ENCODE measurements at places on chromosomes 7 and 10.

DNA sequence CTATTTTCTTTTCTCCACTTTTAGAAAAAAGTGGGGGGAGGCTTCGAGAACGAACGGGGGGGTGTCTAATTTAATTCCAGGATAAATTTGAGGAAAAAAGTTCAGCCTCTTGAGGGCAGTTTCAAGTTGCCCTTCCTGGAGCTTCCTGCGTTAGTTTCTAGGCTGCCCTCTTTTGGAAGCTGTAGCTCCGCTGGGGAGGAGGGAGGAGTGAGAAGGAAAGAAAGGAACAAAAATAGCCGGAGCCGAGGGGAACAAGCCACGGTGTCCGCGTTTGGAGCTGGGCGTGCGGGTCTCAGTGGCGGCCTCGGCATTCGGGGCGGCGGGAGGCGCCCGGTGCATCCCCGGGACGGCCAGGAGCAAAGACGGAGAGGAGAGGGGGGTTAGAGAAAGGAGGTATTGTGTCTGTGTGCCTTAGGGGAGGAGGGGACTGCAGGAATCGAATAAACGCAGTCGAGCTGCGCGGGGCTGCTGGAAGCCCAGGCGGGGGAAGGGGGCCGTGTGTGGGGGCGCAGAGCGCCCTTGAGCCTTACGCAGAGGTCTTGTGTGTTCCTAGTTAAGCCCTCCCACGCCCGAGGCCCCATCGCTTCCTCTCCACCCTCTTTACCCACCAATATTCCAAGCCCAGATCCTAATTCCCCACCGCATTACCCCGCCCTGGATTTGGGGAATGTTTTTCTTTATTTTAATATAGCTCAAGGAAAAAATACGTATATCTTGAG, 2.0 kb upstream of the TNRC18 start:
- peak; percentile 39 for DNase-seq
- H3K4me3 ChIP-seq: no peak overlapping the region
- H3K4me1 ChIP-seq: peaks cover 42% of the 10 kb centered on the region
- H3K27me3 ChIP-seq: peaks cover 81% of the 10 kb centered on the region

DNA sequence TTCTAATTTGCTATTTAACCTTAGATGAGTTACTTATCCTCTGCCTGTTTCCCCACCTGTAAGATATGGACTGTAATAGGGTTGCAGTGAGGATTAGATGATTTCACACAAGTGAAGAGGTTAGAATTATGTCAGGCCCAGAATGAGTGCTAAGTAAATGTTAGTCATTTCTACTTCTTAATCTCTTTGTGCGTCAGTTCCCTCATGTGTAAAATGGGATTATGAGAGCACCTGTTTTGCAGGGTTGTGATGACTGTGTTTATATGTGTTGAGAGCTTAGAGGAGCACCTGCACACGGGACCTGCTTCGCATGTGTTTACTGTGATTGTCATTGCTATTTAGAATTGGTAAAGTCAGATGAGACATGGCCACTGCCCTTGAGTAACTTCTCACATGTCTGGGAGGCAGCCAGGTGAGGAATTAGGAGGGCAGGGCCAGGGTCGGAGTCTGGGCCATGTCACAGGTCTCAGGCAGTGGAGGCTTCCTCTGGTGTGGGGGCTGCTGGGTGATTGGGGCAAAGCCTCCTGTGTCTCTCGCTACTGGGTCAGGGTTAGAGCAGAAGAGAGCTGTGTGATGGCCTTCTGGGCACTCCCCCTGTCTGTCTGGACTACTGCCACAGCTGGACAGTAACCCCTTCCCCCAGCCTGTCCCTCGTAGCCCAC, 106.7 kb downstream of the WDFY4 start:
- no peaks in the 10 kb centered on the region for H3K4me1 ChIP-seq
- no peaks in the 10 kb centered on the region for H3K36me3 ChIP-seq
- H3K27ac ChIP-seq: no peak overlapping the region
- H3K4me3 ChIP-seq: no peak overlapping the region
- DNase-seq: no peak

GRCh38 chr10:8444630-8445029, 390.1 kb downstream of the GATA3 start:
- no peaks in the 10 kb centered on the region for H3K27me3 ChIP-seq
- peaks cover 12% of the 10 kb centered on the region for H3K4me1 ChIP-seq
- DNase-seq: peak; percentile 46
- H3K4me3 ChIP-seq: no peak overlapping the region
- no peak overlapping the region for H3K27ac ChIP-seq

DNA sequence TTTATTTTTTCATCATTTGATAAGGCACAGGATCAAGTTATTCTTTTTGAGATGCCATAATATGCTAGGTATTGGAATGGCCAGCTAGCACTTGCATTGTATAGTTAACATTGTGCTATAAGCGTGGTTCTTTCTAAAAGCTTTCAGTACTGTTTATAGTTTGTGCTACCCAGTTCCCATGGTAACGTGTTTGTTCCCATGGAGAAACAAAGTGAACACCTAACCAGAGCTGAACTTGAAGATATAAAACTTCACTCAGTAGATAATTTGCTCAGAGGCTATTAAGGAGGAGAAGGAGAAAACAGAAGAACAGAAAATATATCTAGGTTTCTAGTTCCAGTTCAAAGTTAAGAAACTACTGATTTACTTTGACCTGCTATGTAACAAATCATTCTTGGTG, 23.6 kb upstream of the ITGB8 start:
- H3K4me1 ChIP-seq: no peaks in the 10 kb centered on the region
- no peak overlapping the region for H3K4me3 ChIP-seq
- H3K27ac ChIP-seq: no peak overlapping the region
- DNase-seq: no peak
- H3K27me3 ChIP-seq: peaks cover 2% of the 10 kb centered on the region
- no peaks in the 10 kb centered on the region for H3K36me3 ChIP-seq

DNA sequence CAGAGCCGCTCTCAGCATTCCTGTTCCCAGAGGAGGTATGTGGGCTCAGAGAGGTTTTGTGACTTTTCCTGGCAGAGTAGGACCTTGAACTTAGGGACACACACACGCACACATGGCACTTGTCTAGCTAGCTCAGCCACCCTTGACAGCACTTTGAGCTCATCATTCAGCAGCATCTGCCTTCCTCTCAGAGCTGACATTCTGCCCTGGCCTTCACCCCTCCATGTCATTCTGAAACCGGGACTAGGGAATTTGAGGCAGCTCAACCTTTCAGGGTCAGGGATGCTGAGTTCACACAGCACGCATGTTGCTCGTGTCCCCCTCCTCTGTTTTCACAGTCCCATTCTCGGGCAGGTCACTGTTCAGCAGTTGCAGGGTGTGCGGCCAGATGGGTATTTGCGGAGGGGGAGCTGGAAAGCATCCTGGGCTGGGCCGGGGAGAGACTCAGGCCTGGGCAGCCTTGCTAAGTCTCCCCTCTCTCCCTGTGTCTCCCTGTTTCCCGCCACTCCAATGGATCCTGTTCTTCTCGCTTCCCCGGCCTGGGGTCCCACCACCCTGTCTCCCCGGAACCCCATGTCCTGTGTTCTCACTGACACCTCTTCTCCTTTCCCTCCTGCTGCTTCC, 78.0 kb downstream of the COL13A1 start:
- no peaks in the 10 kb centered on the region for H3K36me3 ChIP-seq
- no peak overlapping the region for H3K27ac ChIP-seq

DNA sequence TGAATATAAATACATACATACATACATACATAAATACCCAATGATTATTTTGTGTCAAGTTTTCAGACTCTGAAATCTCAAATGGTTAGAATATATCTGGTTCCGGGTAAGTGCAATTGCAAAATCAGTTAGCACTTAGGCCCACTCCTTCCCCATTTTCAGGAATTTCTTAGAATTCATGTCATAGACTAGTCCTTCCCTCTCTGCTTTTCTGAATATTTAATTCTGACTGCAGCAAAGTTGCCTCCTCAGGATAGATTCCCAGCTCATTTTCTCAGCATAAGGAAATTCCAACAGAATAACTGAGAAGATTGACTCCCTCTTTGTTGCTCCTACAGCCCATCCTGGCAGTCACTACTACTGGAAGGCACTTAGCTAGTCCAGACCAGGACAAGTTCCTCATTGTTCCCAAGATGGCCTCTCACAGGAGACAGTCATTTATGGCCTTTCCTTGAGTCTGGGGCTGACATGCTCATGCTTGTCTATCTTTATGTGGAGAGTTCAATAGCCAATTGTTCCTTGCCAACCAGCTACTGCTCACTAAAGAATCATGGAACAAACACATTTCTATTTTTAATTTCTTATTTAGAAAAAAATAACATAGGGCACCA, 142.9 kb upstream of the ITGB1 start:
- peaks cover 4% of the 10 kb centered on the region for H3K36me3 ChIP-seq
- H3K27ac ChIP-seq: peak overlapping the region; percentile 79
- DNase-seq: no peak
- no peak overlapping the region for H3K4me3 ChIP-seq
- peaks cover 40% of the 10 kb centered on the region for H3K4me1 ChIP-seq

DNA sequence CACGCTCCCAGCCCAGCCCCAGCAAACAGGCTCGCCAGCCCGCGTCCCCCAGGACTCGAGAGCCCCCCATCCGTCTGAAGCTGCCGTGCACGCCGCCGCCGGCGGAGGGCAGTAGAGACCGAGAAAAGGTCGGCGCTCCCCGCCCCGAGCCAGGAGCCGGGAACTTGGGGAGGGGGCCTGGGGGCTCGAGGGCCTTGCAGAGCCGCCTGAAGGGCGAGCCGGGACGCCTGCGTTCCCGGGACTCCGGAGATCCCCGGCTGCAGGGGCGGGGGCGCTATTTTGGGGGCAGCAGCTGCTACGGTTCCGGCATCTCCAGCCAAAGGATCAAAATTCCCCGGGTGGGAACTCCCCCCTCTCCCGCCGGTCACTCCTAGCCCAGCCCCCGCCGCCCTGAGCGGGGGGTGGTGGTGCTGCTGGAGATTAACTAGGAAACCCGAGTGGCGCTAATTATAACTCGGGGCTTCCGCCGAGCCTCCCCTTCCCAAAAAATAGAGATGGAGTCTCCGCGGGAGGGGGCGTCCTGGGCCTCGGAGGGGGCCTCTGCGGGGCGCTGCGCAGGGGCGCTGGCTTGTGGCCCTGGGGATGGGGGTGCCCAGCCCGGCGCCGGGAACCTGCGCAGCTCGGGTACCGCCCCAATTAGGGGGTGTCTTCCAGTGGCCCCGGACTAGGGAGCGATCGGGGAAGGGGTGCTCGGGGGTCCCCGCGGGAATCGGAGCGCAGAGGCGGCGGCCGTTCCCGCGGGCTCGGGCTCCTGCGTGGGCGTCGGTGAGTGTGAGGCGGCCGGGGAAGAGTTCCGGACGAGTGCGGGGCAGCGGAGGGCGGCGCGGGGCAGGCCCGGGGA, 608 bp downstream of the ACHE start:
- no peak overlapping the region for H3K4me3 ChIP-seq
- peak; percentile 80 for DNase-seq
- H3K4me1 ChIP-seq: peaks cover 17% of the 10 kb centered on the region
- no peaks in the 10 kb centered on the region for H3K36me3 ChIP-seq
- no peak overlapping the region for H3K27ac ChIP-seq

- H3K27me3 ChIP-seq: no peaks in the 10 kb centered on the region
- DNase-seq: no peak
- H3K36me3 ChIP-seq: no peaks in the 10 kb centered on the region
Measured at GRCh38 chr7:137306748-137307147, 36.8 kb downstream of the PTN start.

DNA sequence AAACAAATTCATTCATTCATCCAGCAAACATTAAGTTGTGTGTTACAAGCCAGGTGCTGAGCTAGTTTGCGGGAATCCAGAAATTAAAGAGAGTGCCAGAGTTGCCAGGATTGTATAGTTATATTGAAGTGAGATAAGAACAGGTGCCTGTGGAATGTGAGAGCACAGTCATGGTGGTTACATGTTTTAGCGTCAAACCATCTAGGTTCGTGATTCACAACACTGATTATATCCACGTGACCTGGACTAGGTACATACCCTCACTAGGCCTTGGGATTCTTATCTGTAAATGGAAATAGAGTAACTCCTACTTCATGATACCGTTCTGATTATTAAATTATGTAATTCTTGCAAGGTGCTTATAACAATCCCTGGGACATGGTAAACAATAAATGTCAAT, 24.5 kb upstream of the CDK1 start:
- H3K27ac ChIP-seq: no peak overlapping the region
- H3K4me1 ChIP-seq: peaks cover 6% of the 10 kb centered on the region
- H3K36me3 ChIP-seq: no peaks in the 10 kb centered on the region
- no peak for DNase-seq
- H3K27me3 ChIP-seq: peaks cover 6% of the 10 kb centered on the region

DNA sequence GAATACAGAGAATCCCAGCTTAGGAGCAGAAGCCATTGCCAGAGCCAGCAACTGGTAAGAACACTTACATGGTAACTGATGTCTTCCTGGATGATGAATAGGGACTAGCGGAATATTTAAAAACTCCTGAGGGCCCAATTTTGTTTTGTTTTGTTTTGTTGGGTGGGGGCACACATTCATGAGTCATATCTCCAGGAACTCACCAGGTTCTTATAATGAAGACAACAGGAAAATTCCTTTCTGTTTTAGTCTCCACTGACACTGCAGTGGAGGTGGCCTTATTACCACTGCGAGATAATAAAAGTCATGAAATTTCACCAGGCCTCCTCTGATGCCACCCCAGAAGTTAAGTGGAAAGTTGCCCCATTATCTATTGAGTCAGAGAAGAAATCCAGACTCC, 6.6 kb upstream of the CUZD1 start:
- H3K27ac ChIP-seq: no peak overlapping the region
- peaks cover 32% of the 10 kb centered on the region for H3K4me1 ChIP-seq
- no peak for DNase-seq
- peaks cover 97% of the 10 kb centered on the region for H3K36me3 ChIP-seq

- H3K36me3 ChIP-seq: no peaks in the 10 kb centered on the region
- H3K27ac ChIP-seq: no peak overlapping the region
- H3K4me3 ChIP-seq: no peak overlapping the region
- DNase-seq: no peak
- no peaks in the 10 kb centered on the region for H3K4me1 ChIP-seq
- no peaks in the 10 kb centered on the region for H3K27me3 ChIP-seq
Measured at GRCh38 chr7:80832006-80832405, 86.8 kb downstream of the SEMA3C start.

DNA sequence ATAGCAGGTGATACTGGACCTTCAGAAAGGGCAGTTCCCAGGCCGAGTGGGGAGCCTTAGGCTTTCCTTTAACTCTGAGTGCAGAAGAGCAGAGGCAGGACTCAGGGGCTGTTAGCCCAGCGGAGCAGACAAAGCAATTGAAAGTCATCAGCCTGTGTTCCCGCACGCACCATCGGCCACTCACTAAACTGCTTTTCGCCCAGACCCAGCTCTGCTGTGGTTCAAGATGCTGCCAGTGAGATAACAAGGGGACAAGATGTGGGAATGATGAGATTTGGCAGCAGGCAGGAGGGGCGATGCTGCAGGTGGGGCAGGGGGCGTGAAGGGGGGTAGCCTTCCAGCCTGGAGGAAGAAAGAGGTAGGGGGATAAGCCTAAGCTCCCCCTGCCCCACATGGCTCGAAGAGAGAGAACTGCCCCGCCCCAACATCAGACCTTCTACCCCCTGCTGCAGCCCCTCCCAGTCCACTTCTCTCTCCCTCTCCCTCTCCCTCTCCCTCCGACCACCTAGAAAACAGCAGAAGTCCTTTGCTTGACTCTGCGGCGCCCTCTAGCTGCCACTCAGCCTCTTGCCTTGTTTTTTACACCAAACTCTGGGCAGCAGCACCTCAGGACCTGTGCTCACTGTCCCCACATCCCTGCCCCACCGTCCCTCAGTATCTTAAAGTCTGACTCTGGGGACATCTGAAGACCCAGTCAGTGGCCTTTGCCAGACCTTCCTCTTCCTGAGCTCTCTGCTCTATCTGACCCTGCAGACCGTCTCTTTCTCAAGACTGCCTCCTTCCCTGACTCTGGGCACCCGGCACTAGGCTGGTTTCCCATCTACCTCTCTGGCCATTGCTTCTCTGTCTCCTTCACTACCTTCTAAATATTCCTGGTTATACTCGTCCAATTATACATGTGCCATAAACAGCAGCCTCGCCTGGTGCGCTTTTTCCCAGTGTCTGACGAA, 110.5 kb downstream of the C10orf105 start:
- H3K4me3 ChIP-seq: no peak overlapping the region
- DNase-seq: peak; percentile 77
- peaks cover 6% of the 10 kb centered on the region for H3K4me1 ChIP-seq
- no peaks in the 10 kb centered on the region for H3K27me3 ChIP-seq
- no peaks in the 10 kb centered on the region for H3K36me3 ChIP-seq

Data from activated T-cell treated with anti-CD3 and anti-CD28 coated beads, Interleukin-2, amount 50 U/mL, for 24 hours (primary cell).